ENCODE measurements at places on chromosomes 2 and 18.

- DNase-seq: peak; percentile 91
Observed at GRCh38 chr2:28594332-28595108, 98.7 kb downstream of the PLB1 start.

GRCh38 chr2:235592836-235593235, 99.0 kb downstream of the AGAP1 start:
- DNase-seq: no peak

GRCh38 chr18:76018210-76018609, 476.8 kb downstream of the ZNF516 start:
- DNase-seq: no peak

DNA sequence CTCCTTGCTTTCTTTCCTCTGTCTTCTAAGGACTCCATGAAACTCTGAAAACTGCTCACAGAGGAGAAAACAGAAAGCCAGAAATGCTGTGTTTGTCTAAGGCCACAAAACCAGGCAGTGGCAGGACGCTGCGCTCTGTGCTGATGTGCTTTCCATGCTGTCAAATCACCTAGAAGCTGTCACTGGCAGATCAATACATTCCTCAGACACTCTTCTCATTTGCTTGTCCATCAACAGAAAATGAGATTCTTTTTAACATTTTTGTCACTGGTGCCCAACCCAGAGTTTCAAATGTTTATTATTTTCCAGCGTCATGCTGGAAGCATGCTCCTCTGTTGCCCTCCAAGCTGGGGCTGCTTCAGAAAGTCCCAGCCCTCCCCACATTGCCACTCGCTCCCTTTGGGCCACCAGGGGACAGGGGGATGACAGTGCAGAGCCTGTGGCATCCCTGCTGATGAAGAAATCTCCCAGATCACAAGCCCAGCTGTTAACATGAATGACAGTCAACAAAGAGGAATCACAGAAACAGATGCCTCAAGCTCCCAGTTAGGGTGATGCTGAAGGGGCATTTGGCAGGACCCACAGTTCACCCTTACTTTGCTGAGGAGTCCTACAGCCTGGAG, 117.5 kb upstream of the MEIS1 start:
- no peak for DNase-seq

DNA sequence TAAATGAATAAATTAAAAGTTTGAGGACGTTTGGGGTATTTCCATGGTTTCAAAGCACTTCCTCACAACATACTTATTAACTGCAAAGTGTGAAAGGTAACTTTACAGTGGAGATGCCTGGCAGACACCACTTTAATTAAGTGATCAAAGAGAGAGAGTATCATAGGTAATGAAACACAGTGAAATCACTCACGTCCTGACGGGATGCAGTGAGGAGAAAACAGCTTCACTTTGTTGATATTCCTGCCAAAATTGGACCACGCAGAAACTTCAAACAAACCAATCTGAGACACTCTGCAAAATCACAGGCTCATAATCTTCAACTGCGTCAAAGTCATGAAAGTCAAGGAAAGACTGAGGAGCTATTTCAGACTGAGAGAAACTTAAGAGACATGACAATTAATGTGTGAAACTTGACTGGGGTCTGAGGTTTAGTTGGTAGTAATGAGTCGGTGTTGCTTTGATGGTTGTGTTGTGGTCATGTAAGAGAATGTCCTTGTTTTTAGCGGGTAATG, 66.0 kb upstream of the ITGB6 start:
- peak; percentile 29 for DNase-seq

GRCh38 chr2:42838133-42838532, 45.8 kb upstream of the HAAO start:
- DNase-seq: no peak

- no peak for DNase-seq
Observed at GRCh38 chr18:75525331-75525730, 97.8 kb upstream of the SMIM21 start.

DNA sequence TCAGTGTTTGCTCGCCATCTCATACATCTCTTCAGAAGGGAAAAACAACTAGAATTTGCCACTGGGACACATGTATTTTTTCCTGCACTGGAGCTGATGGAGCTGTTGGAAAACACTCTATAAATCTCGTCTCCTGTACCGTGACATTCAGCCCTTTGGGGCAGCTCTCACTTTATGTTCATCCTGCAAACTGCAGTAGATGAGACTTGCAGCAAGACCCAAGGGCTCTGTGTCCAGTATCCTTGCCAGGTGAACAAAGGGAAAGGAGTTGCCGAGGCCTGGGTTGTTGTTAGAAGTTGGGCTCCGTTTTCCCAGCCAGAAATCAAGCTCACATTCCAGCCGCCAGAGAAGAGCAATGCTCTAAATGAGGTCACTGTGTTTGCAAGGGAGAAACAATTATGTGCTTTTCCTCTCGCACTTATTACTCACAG, 285.1 kb downstream of the SLC4A3 start:
- DNase-seq: no peak

GRCh38 chr2:22996911-22997310, 388.1 kb upstream of the KLHL29 start:
- DNase-seq: no peak

GRCh38 chr2:104501342-104501741, 352.6 kb upstream of the POU3F3 start:
- no peak for DNase-seq

DNA sequence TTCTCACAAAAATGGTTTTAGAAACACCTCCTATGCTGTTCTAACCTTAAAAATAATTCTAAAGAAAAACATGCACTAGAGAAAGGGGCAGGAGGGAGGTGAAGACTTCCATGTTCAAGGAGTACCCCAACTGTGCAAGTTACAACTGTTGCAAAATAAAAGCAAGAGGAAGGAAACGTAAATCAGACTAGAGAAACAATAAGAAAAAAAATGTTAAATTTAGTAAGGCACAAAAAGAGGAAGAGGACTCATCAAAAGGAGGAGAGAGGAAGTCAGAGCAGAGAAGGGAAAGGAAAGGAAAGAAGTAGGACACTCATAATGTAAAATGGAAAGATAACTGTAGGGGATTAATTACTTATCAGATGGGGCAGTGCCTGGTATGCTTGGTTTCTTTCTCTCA, 34.1 kb downstream of the RAPH1 start:
- DNase-seq: no peak

DNA sequence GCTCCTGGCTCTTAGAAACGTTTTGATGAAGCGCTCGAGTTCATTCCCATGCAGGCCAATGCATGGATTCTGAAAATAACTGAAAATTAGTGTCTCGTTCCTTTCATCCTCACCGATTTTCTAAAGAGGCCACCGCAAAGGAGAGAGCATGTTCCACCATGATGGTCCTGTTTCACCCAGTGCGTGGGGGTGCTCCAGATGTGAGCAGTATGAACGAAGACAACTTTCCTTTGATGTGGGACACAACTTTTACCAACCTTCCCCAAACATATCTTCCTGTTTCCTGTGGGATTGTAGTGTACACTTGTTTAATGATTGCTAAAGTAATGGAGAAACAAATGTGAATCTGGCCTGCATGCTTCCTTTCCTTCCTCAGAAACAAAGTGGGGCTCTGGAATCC, 114.5 kb downstream of the PRPF40A start:
- DNase-seq: no peak

DNA sequence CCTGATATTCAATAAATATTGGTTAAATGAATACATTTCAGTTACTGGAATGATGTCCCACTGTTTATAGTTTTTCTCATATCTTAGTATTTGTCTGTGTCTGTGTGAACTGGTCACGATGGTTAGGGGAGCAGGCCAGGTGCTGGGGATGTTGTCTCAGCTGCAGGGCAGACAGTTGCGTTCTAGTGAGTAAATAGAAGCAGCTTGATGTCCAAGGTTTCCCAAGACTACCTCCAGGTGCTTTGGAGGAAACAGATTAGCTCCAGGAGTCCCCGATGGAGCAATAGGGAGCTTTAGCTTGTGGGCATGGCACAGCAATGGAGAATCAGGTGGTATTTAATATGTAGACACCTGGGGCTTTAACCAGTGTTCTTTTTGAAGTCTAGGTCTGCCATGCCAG, 75.5 kb downstream of the GULP1 start:
- DNase-seq: no peak

DNA sequence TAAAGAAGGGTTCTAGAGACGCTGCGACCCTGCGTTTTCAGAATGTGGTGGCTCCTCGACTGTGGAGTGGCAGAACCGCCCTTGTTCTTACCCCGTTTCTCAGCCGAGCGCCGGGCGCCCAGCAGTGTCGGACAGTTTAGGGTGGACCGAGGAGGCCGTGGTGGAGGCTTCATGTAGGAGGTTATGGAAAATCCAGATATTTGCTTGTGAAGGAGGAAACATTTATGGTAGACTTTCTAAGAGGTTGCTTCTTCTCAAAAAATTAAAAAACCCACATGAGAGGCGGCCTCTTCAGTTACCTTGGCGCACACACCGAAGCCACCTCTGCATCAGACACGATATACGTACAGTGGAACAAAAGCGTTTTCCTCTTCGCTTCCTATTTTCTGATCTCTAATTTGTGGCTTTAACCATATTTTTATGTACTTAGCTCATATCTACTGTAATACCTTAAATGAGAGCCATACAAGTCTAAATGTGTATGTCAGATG, 120.8 kb downstream of the NFATC1 start:
- DNase-seq: peak; percentile 36

Data from activated CD4-positive, alpha-beta memory T cell treated with anti-CD3 and anti-CD28 coated beads for 36 hours (primary cell).